ENCODE measurements at places on chromosomes 1 and 21.
A peak's percentile ranks its signal among the peaks of the same experiment; 100 is the strongest.

DNA sequence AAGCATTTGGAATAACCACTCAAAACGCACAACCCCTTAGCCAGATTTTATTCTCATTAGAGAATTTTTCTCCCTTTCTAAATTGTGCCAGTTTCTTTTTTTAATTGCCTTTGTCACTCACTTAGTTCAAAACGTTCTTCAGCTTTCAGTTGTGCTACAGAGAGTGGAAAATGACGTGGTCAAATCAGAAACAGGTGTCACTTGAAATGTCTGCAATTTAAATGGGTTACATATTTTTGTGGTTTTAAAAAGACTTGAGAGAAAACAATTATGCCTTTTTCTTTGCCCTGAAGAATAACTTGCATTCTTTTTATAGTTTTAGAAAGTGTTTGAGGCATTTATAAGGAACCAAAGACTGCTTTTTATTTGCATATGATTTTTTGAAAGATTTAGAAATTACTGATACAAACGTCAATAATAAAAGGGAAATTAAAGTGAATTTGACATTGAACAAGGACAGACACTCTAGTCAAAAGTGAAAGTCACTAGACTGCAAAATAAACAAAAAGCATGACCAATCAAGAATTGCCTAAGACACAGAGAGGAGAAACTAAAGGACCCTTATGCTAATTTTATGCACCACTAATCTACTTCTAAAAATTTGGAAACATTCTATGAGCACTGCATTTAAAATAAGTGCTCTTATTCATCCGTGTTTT lies 191.0 kb downstream of the TPR start:
- no peak for DNase-seq

GRCh38 chr1:223815020-223815853 lies 30.5 kb downstream of the TP53BP2 start:
- DNase-seq = no peak

GRCh38 chr1:231068762-231069161 lies 28.7 kb upstream of the FAM89A start:
- no peak for DNase-seq

- DNase-seq = no peak
Observed at GRCh38 chr1:182147136-182147820, 85.8 kb upstream of the ZNF648 start.

GRCh38 chr1:117794073-117794472 lies 135.3 kb downstream of the GDAP2 start:
- DNase-seq = no peak

- DNase-seq = no peak
Observed at GRCh38 chr1:15066191-15066590, 87.4 kb upstream of the TMEM51 start.

- no peak for DNase-seq
Observed at GRCh38 chr1:116943438-116943837, 33.7 kb downstream of the PTGFRN start.

GRCh38 chr1:47186267-47187185 lies 3.3 kb downstream of the PDZK1IP1 start:
- DNase-seq = no peak

GRCh38 chr1:228410015-228410414 lies 3.4 kb upstream of the TRIM11 start:
- no peak for DNase-seq

GRCh38 chr1:91502672-91503184 lies 2.1 kb downstream of the CDC7 start:
- DNase-seq = no peak

DNA sequence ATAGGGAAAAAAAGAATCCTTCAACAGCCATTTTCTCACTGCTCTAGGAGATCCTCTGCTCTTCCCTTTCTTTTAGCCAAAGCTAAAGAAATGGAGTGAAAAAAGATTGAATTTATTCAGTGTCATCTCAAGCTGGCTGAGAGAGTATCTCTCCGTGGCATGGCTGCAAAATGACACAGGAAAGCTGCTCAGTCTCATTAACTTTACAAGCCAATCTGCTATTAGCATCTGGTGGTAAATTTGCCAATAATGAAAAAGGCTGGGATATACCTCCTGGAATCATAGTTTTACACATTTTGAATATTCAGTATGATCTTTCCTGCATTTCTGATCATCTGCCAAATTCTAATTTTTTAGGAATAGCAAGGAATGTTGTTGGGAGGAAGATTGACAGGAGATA lies 176.8 kb upstream of the CHRM3 start:
- no peak for DNase-seq

- DNase-seq = no peak
Observed at GRCh38 chr1:224149709-224150108, 33.3 kb upstream of the DEGS1 start.

GRCh38 chr1:230901671-230902070 lies 33.4 kb upstream of the C1orf198 start:
- no peak for DNase-seq

GRCh38 chr1:107122225-107122624 lies 18.6 kb upstream of the NTNG1 start:
- no peak for DNase-seq

- no peak for DNase-seq
Observed at GRCh38 chr1:228403231-228403631, 3.4 kb downstream of the TRIM11 start.

DNA sequence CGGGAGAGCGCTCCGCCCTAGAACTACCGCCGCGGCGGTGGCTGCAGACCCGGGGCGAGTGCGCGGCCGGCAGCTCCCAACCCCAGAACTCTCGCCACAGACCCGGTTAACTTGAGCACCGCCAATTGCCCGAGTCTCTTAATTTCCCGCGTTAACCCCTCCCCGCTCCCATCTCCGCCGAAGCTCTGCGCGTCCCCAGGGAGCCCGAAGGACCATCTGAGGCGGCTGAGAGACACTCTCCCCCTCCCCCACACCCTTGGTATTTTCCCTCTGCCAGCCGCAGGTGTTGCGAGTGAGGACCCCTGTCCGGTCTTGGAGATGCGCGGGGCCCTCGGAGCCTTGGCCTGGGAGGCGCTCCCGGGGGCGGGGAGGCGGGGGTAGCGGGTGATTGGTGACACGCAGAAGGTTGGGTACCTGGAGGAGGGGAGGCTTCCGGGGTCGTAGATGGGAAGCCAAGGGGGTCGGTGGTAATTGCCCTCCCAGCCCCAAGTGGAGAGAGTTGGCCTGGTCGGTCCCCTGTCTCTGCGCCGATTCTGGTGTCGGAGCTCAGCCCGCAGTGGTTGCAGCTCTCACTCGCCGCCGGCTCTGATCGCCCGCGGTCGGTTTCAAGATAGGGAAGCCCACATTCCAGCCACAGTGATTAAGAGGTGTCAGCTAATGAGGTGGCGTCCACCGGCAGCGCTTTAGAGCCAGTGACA lies 858 bp upstream of the SUSD4 start:
- DNase-seq = no peak

GRCh38 chr1:222073307-222073995 lies 331.6 kb upstream of the DUSP10 start:
- no peak for DNase-seq

DNA sequence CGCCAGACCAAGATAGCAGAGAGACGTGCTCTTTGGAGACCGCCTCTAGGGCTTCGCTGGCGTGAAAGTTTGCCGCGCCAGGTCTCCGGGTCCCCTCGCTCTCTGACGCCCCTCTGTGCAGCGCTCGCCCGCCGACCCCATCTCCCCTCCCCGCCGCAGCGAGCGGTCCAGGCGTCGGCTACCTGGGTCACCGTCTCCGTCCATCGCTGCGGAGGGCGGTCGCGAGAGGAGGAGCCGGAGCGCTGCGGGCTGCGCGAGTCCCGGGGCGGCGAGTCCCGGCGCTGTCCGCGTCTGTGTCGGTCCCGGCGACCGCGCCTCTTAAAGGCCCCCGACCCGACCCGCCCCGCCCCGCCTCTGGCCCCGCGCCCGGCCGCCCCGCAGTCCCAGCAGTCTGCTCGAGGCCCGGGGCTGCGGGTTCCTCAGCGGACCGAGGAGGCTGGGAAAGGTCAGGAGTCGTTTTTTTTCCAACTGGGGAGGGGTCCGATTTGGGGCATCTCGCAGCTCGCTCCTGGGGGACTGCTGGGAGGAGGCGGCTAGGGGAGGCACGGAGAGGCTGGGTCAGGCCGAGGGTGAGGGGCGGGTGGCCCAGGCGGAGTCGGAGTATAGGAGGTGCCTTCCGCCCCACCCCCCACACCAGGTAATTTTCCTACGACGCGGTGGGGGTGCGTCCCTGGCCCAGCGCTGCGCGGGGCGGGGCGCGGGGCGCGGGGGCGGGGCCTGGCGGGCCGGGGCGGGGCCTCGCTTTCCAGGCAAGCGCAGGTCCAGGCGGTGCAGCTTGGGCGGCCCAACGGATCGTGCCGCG lies at the start of the genes FBXO2 and FBXO44:
TSS of gene FBXO2 (minus strand) at position 293 of the 802 bp plus-strand sequence. CDS start at position 204, 89 bp downstream.
TSS of gene FBXO44 (plus strand) at position 741 of the 802 bp plus-strand sequence. CDS start 959 bp downstream, outside the sequence.
- peak; percentile 36 for DNase-seq

DNA sequence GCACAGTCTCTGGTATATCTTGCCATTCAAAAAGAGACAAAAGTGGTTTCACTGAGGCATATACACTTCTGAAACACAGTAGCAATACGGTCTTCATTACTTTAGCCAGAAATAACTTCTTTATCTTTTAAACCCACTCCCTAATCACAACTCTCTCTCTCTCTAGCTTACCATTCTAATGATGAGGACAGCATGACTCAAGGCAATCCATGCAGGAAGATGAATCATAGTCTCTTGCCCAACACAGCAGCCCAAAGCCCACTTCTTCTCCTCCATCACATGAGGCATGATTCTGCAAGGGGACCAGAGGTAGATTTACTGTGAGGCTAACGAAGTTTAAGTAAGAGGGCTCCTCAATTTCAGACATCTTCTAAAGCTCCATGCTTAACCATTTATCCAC lies 285.0 kb upstream of the NR5A2 start:
- no peak for DNase-seq

DNA sequence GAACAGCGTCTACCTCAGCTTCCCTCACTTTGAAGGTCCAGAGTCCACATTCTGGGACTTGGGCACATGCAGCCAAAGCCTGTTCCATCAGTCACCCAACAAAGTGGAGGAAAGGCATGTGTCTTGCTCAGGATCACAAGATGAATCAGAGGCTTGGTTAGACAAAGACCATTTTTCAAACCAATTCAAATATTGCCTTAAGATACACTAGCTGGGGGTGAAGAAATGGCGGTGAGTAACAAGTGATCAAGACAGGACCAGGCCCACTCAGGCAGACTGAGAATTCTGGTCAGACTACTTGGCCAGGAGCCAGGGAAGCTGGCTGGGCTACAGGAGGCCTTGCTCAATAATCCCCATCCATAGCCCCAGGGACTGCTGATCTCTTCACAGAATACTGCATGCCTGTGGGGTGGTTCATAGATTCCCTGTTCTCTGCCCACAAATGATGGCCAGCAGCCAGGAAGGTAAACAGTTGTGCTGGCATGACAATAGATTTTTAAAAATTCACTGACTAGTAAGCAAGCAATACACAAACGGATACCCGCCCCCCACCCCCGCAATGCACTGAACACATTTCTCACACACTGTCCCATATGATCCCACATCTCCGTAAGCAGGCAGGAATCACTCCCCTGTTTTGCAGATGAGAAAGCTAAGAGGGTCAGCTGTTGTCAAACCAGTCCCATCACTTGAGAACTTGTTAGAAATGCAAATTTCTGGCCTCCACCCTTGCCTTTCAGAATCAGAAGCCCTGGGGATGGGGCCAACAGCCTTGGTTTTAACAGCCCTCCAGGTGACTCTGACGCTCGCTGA lies 27.2 kb downstream of the ERI3 start:
- DNase-seq = no peak

DNA sequence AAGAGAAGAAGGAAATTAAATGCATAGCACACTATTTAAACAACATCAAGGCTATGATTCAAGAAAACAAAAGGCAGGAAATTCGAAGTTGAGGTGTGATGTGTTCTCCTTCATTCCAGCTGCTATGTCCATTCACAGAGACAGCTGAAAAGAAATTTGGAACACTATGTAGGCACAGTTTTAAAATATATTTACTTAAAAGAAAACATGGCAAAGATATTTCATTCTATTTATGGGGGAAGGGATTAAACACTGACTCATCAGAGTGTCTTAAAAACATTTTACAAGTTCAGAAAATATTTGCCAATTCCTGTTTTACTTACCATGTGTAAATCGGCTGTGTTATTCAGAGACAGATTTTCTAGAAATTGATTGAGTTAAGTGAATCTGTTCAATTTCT lies 39.4 kb upstream of the NGF start:
- DNase-seq = no peak

- DNase-seq = no peak
Observed at GRCh38 chr1:219067350-219067712, 106.3 kb upstream of the LYPLAL1 start.

DNA sequence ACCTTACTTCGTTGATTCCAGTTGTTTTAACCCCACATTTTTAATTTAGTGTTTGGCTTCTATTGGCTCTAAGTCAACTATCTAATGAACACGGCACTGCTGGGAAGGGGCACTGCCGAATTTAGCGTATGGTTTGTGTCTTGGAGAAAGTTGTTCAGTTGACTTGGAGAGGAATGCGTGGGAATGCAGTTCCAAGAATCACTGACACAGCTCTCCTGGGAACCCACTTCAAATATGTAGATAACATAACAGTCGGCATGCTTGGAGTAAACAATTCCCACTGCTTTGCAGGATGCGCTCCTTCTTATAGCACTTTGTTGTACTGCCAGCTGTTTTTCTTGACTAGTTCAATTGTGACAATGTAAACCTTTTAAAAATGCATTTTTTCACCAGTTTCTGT lies 104.3 kb downstream of the RYR2 start:
- no peak for DNase-seq

DNA sequence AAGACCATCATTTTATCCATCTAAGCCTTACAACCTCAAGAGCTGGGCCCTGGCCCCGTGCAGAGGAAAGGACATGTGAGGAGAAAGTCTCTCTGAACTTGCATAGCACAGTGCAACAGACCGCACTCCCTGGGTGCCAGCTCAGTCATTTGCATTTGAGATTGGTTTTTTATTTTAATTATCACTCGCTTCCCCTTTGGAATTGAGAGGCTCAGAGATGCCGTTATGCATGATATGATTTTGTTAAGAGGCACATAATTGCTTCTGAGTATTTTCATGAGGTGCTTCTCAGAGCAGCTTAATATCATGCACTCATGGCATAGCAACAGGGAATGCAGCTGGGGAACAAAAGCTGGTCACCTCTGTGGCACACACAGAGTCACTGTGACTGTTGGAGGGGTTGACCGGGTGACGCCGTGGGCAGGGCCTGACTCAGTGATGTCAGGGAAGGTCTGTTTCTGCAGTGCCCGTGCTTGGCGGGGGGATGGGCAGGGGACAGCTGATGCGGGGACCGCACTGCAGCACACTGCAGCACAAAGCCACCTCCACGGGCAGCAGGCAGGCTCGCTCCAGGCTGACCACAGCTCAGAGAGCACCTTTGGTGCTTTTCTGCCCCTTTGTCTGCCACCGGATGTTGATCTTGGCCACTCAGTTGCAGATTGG lies 43.2 kb upstream of the VAMP3 start:
- DNase-seq = no peak

- peak; percentile 80 for DNase-seq
Observed at GRCh38 chr1:15950763-15951295, 25.1 kb downstream of the ZBTB17 start.

GRCh38 chr1:39959651-39960333 lies 4.8 kb downstream of the MFSD2A start:
- DNase-seq = no peak
